CD4-positive, alpha-beta T cell (primary cell): ENCODE measurements at places on chromosomes 3 and 15. TPM values are rescaled to one million over a fixed set of nuclear protein-coding genes. Genes with fewer than 3 reads are reported as not detected.

DNA sequence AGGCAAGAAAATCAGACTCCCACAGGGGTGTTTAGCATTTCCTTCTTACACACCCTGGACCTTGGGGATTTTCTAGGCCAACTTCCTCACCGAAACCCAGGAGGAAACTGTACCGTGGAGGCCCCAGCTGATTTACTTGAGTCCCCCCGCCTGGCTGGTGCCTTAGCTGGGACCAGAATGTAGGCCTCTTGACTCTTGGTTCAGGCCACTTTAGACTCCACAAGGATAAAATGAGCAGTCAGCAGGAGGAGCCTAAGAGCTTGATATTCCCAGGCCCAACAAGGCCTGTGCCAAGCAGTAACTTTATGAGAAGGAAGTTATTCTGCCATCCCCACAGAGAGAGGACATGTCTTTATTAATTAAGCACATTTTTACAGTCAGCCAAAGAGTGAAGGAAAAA, 4.6 kb upstream of the APBA2 start:
- peaks cover 23% of the 10 kb centered on the region for H3K4me1 ChIP-seq
- H3K27me3 ChIP-seq: no peaks in the 10 kb centered on the region
- H3K36me3 ChIP-seq: no peaks in the 10 kb centered on the region
- DNase-seq: no peak

- H3K27ac ChIP-seq: no peak overlapping the region
- H3K4me3 ChIP-seq: no peak overlapping the region
- no peak for DNase-seq
- H3K36me3 ChIP-seq: no peaks in the 10 kb centered on the region
Measured at GRCh38 chr3:64490180-64490724, 197.5 kb downstream of the ADAMTS9 start.

DNA sequence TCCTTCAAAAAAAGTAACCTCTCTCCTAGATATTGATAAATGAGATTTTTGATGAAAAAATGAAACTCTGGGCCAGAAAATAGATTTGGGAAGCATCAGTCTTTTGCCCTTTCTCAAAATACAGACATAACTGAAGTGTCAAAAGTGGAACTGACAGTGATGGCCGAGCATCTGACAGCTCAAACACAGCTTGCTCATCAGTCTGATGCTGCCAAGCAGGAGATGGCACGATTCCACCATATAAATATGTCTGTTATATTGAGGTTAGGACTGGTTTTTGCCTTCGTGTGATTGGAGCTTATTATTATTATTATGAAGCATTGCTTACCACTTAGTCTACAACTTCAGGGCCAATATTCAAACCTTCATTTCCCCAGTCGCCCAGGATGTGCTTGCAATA, 152.6 kb upstream of the EPHA3 start:
- no peak for DNase-seq
- H3K4me1 ChIP-seq: no peaks in the 10 kb centered on the region
- no peak overlapping the region for H3K27ac ChIP-seq
- no peaks in the 10 kb centered on the region for H3K27me3 ChIP-seq
- H3K36me3 ChIP-seq: no peaks in the 10 kb centered on the region

Gene NCK1
- 52.9 TPM for total RNA-seq

DNA sequence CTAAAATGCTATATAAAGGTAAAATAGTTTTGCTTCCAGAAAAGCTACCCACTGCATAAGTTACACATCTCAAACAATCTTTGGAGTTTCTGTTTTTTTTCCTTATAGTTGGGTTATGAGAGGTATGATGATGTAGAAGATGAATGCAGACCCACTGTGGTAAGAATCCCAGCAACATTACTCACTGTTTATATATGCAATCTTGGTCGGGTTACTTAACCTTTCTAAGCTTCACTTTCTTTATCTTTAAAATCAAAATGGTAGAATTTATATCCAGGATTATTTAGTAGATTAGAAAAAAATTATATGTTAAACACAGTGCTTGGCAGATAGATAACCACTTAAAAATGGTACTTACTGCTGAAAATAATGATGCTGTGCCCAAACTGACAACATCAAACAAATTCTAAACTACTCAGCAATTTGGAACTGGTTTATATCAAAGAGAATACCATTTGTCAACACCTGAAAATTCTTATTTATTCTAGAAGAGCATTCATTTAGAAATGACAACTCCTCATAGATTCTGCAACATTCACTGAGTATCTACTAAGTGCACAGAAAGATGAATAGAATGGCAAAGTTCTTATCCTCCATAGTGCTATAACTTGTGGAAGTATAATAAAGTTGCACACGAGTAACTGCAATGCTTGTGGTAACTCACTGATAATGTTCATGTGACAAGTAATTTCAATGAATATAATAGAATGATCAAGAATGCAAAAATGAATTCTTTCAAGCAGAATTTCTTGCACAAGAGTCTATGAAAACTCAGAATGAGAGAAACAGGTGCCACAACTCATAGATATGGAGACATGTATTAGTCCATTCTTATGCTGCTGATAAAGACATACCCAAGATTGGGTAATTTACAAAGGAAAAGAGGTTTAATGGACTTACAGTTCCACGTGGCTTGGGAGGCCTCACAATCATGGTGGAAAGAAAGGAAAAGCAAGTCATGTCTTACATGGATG, 129.0 kb upstream of the SLC7A14 start:
- H3K27me3 ChIP-seq: peaks cover 4% of the 10 kb centered on the region
- no peaks in the 10 kb centered on the region for H3K36me3 ChIP-seq
- DNase-seq: no peak
- H3K27ac ChIP-seq: no peak overlapping the region

DNA sequence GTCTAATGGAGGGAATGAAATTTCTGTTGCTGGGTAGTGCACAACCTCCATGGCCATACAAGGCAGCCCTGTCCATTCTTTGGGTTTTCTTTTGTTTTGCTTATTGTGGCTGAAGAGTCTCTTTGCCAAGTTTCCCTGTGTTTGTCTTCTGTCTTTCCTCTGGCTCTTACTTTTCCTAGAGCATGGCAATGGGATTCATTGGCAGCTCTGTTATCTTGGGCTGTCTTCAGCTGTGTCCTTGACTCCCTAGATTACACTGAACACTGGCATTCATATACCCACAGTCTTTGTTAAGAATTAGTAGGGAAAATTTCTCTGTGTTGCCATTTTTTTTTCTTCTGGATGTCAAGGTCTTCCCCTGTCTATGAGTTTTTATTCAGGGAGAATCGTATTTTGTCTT, 16.1 kb upstream of the DCBLD2 start:
- no peak overlapping the region for H3K4me3 ChIP-seq
- no peaks in the 10 kb centered on the region for H3K36me3 ChIP-seq
- H3K27ac ChIP-seq: no peak overlapping the region
- no peaks in the 10 kb centered on the region for H3K4me1 ChIP-seq
- H3K27me3 ChIP-seq: peaks cover 5% of the 10 kb centered on the region

Gene CCDC13
- total RNA-seq: not detected

DNA sequence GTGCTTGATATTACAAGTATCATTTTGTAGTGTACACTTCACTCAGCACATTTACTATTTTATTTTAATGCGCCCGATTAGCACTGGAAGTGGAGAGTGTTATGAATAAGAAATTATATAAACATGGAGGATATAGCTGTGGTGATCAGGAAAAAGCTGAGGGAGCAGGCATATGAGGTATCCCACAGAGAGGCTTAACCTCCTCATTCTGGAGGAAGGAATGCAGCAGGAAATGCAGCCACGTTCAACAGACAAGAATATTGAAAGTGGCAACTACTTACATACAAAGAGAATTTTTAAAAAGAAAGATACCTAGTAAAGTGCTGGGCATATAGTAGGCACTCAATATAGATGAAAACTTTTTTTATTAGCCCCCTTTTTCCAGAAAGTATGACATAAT, 166.0 kb upstream of the SATB1 start:
- no peak overlapping the region for H3K4me3 ChIP-seq
- no peaks in the 10 kb centered on the region for H3K27me3 ChIP-seq
- H3K4me1 ChIP-seq: no peaks in the 10 kb centered on the region
- no peaks in the 10 kb centered on the region for H3K36me3 ChIP-seq

Gene XCR1
- 0.14 TPM for total RNA-seq

Gene KIF15
- 0.08 TPM for total RNA-seq

DNA sequence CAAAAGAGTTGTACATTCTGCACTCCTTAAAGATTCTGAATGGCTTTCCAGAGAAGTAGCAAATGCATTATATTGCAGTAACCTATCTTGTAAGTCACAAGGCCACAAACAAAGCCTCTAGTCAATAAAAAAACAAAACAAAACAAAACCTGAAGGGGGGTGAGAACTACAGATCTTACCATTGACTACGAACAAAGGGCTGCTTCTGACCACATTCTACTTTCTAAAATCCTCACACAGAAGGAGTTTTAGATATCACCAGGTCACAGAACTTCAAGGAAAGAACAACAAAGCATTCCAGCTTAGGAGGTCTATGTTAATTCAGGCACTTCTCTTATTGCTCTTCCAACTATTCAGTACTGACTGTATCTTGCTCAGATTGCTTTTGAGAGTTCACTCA, 343.0 kb downstream of the ZBTB20 start:
- no peaks in the 10 kb centered on the region for H3K27me3 ChIP-seq
- H3K4me3 ChIP-seq: no peak overlapping the region
- H3K27ac ChIP-seq: no peak overlapping the region
- H3K36me3 ChIP-seq: no peaks in the 10 kb centered on the region

Gene WDR93
- not detected for total RNA-seq

- peaks cover 9% of the 10 kb centered on the region for H3K4me1 ChIP-seq
- H3K27ac ChIP-seq: no peak overlapping the region
- H3K27me3 ChIP-seq: no peaks in the 10 kb centered on the region
- DNase-seq: no peak
- H3K4me3 ChIP-seq: no peak overlapping the region
Measured at GRCh38 chr15:80804970-80805495, 25.9 kb downstream of the CEMIP start.

DNA sequence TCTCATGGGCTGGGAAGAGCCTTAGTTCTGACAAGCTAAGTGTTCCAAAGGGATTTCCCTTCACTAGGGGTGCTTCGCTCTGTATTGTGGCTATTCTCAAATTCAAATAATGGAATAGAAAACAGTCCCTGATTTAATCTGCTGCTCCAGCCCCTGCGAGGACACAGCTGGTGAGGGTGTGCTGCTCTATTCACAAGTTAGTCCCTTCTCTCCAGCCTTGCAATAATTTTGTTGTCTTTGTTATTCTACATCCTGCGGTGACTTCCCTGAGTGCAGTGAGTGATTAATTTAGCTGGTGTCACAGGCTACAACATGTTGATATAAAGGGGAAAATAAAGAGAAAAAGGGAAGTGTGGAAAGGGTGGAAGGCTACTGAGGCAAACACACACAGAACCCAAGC, 180.5 kb upstream of the VEPH1 start:
- DNase-seq: no peak
- no peaks in the 10 kb centered on the region for H3K27me3 ChIP-seq
- H3K4me3 ChIP-seq: no peak overlapping the region

DNA sequence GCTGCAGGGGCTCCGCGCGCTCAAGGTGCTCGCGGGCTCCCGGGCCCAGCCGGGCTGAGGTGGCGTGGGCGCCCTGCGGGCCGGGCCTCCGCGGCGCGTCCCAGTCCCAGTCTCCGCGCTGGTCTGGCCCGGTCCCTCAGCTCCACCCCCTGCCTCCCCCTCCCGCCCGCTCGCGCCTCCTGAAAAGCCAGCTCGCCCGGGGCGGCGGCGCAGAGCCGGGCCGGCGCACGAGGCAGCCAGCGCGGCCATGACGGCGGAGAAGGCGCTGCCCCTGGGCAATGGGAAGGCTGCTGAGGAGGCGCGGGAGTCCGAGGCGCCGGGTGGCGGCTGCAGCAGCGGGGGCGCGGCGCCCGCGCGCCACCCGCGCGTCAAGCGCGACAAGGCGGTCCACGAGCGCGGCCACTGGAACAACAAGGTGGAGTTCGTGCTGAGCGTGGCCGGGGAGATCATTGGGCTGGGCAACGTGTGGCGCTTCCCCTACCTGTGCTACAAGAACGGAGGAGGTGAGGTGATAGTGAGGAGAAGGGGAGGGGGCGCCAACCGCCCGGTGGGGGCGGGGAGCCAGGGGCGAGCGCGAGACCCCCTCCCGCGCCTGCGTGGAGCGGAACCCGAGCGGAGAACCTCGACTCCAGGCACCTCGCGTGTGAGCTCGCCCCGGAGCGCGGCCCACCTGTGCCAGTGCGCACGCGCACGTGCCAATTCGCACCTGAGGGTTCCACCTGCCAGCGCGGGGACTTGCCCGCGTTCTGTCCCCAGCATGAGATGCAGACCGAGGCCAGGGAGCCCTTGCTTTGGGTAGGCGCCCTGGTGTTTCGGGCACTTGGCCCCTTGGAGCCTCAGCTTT, at the start of gene SLC6A11:
Gene SLC6A11, plus strand, starts transcription at position 210 of the 844 bp plus-strand sequence. Its CDS starts 38 bp downstream, at position 248.
- H3K27ac ChIP-seq: no peak within 1 kb of the TSS
- no peaks in the 10 kb centered on the region for H3K36me3 ChIP-seq
- no peak for DNase-seq
- H3K4me1 ChIP-seq: no peaks in the 10 kb centered on the region
- H3K4me3 ChIP-seq: no peak within 1 kb of the TSS
- H3K27me3 ChIP-seq: peaks cover 36% of the 10 kb centered on the region

Gene ACAN
- total RNA-seq: not detected

Gene FETUB
- not detected for total RNA-seq

DNA sequence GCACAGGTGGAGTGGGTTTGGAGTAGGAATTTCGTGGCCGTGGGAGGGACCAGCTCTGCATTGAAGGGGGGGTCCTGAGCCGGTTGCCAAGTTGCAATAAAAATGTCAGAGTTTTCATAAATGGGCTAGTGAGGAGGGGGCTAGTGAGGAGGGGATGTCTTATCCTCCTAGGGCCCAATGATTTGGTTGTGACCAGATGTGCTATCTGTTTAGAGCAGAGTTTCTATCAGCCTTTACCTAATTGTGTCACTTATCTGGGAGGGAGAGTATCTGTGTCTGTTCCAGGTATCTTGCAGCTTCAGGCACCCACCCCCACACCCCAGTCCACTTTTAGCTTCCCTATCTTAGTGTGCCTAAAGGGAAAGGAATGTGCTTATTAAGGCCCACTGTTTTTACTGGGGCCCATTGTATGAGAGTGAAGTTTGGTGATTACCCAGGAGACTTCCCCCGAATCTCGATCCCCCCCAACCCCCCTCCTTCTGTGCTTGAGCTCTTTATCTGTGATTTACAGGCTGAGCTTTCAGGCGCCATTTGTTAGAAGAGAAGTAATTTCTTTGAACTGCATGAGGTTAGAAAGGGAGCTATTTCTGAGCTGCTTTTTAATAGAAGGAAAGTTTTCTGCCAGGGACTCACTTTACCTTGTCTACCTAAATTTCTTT, 42.6 kb downstream of the PPCDC start:
- H3K36me3 ChIP-seq: no peaks in the 10 kb centered on the region
- DNase-seq: no peak
- no peak overlapping the region for H3K4me3 ChIP-seq
- H3K4me1 ChIP-seq: peaks cover 29% of the 10 kb centered on the region
- no peak overlapping the region for H3K27ac ChIP-seq

DNA sequence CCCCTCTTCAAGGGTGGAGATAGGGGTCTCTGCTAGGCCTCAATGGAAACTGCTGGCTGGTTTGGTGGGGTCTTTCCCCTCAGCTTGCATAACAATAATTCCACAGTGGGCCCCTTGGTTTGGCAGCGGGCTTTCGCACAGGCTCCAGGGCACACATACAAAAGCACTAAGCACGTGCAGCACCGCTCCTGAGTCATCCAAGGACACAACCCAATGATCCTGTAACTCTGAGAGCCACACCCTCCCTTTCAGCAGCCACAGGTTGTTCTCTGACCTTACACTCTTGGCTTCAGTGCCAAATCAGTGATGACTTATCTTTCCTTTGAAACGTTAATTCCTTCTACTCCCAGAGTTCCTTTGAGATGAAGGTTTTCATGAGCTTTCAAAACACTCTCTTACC, 41.7 kb downstream of the DAPK2 start:
- no peak for DNase-seq
- H3K4me1 ChIP-seq: peaks cover 15% of the 10 kb centered on the region
- H3K27me3 ChIP-seq: no peaks in the 10 kb centered on the region
- H3K4me3 ChIP-seq: no peak overlapping the region
- H3K36me3 ChIP-seq: no peaks in the 10 kb centered on the region

Gene CELF6
- 2.4 TPM for total RNA-seq

GRCh38 chr3:98727638-98728037, 35.5 kb upstream of the ST3GAL6 start:
- no peak overlapping the region for H3K27ac ChIP-seq
- H3K36me3 ChIP-seq: no peaks in the 10 kb centered on the region
- DNase-seq: no peak
- H3K27me3 ChIP-seq: peaks cover 33% of the 10 kb centered on the region
